ENCODE measurements at places on chromosomes 4 and X.
A peak's percentile ranks its signal among the peaks of the same experiment; 100 is the strongest.

DNA sequence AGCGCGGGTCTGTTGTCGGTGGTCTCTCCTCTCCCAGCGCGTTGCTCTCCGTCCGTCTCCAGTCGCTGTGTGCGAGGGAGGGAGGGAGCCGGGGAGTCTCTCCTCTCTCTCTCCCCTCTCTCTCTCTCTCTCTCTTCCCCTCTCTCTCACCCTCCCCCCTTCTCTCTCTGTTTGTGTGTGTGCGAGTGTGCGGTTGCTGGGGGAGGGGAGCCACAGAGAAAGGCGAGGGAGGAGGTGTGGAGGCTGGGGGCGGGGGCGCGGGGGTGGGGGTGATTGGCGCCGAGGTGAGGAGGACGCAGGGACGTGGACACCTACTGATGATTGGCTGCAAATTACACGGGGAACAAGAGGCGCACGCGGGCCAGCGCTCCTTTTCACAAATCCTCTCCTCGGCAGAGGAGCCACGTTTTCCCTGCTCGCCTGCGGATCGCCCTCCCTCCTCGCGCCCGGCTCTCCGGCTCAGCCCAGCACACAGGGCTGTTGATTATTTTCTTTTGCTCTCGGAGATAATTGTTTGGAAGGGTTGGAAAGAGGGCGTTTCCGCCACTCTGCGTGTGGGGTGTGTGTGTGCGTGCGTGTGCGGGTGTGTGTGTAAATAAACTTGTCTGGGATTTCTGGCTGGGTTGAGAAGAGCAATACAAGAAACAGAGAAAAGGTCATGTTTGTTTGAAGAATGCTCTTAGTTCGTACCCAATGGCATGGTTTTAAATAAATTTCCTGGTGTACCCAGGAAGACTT, at the start of gene CXXC4:
Gene CXXC4 (minus strand): TSS at position 73 of the 738 bp plus-strand sequence. CDS start 3,092 bp downstream, outside the sequence.
- peak; percentile 85 for DNase-seq

DNA sequence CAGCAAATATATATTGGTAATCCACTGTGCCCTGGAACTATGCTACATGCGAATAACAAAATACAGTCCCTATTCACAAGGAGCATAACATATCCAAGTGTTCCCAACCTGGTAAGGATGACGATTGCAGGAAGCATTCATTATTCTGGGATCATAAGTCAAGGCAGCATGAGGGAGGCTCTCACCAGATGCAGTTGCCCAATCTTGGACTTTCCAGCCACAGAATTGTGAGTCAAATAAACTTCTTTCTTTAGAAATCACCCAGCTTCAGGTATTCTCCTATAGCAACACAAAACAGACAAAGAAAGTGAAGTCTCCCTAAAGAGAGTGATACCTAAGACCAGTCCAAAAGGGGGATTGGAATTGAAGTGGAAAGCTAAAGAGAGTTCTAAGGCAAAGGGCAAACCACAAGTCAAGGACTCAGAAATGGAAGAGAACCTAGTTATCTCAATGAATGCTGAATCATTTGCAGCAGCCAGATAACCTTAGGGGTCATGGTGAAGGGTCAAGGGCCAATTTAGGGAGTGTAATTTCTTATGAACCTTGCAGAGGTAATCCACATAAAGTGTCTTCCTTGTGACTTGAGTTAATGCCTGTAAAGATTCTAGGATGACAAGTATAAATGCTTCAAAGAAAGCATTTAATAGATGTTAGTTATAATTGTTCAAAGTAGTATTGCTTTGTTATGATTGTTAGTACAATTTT, 103.1 kb upstream of the PCDH7 start:
- DNase-seq: no peak

DNA sequence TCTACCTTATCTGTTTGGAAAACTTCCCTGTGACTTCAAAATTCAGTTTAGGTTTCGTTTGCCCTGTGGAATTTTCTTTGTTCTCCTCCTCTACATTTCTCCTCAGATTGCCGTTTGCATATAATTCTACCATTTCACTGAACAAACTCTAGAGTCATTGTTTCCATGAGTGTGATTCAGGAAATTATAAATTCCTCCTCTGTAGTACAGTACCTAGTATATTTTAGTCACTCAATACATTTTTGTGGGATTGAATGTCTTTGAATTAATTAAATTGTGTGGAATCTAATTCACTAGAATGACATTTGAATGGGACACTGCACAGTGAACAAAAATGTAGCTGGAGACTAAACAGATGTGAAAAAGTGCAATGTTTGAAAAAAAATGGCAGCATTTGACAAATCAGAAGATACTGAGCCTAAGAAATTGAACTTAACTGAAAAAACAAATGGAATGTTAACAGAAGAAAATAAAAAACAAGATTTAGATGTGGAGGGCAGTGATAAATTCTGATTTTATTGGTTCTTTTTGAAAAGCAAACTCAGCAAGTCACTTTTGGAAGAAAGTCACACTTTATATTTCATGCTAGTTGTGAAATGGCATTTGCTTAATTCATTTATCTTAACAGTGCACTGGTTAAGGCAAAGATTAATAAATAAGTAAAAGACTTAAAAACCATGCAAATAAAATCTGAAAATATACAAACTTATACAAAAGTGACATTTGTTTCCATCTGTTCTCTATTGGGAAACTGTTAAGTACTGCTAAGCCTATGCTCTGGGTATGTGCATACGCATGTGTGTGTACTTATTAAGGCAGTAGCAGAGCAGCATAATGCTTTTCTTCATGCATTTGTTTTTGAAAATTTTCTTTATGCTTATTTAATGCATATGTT, 512.3 kb downstream of the FAT4 start:
- DNase-seq: no peak

DNA sequence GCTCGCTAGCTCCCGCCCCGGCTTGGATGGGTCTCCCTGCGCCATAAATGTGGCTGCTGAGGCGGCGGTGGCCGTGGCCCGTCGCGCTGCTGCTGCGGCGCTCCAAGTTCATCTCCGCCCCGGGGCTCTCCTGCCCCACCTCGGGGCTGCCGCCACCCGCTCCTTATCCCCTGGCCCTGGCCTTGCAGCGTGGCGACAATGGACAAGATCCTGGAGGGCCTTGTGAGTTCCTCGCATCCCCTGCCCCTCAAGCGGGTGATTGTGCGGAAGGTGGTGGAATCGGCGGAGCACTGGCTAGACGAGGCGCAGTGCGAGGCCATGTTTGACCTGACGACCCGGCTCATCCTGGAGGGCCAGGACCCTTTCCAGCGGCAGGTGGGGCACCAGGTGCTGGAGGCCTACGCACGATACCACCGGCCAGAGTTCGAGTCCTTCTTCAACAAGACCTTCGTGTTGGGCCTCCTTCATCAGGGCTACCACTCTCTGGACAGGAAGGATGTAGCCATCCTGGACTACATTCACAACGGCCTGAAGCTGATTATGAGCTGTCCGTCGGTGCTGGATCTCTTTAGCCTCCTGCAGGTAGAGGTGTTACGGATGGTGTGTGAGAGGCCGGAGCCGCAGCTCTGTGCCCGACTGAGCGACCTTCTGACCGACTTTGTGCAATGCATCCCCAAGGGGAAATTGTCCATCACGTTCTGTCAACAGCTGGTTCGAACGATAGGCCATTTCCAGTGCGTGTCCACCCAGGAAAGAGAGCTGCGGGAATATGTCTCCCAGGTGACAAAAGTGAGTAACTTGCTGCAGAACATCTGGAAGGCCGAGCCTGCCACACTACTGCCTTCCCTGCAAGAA, 763 bp downstream of the USP38 start:
- no peak for DNase-seq

DNA sequence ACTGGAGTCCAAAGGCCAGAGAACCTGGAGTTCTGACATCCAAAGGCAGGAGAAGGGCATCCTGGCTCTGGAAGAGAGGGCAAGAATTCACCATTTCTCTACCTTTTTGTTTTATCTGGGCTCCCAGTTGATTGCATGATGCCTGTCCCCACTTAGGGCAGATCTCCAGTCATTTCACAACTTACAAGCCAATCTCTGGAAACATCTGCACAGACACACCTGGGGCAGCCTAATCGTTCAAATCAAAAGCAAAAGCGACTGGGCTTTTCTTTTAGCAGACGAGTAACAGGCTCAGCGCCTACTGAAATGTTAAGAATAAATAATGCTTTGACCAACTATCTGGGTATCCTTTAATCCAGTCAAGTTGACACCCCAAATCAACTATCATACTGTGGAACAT, 136.0 kb upstream of the NPY2R start:
- DNase-seq: no peak

GRCh38 chrX:153793291-153793690, 884 bp downstream of the IDH3G start:
- DNase-seq: no peak

GRCh38 chrX:14927401-14927800, 54.2 kb downstream of the MOSPD2 start:
- DNase-seq: no peak

- DNase-seq: no peak
Observed at GRCh38 chr4:142474398-142475087, 371.6 kb downstream of the INPP4B start.

- no peak for DNase-seq
Observed at GRCh38 chr4:122744229-122744628, 11.7 kb downstream of the BBS12 start.

- no peak for DNase-seq
Observed at GRCh38 chrX:138709886-138710791, 1.4 kb downstream of the FGF13 start.

DNA sequence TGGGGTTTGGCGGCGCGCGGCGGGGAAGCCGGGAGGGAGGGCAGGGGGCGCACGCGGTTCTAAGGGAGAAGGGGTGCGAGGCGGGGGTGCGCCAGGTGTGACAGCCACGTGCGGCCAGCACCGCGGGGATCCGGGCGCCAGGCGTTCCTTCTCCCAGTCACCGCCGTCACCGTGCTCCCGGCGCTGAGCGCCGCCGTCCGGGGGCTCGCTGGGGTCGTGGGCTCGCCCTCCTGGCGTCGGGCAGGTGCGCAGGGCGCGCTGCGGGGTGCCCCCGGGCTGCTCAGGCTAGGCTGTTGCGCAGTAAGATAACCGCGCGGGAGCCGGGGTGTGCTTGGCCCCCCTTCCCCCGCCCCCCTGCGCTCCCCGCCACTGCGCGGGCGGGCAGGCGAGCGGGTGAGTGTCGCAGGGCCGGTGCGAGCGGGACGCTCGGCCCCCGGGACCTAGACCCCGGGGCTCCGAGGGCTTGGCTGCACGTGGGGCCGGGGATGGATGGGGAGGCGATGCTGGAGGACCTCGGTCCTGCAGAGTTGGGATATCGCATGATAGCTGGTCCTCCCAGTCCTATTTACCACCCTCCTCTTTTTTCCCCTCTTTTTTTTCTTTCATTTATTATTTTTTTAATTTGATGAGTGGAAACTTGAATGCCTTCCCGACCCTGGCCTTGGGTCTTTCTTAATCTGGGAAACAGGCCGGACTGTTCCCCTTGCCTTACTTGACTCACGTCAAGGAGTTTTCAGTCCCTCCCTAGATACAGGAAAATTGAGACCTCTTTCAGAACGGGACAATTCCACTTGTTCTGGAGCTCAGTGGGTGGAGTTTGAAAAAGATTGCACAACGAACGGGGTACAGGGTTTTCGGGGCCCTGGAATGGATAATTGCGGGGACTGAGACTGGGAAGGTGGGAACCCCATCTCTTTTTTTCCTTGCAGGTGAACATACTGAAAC, 797 bp downstream of the TXLNG start:
- DNase-seq: no peak

GRCh38 chr4:15805583-15806517, 27.7 kb downstream of the CD38 start:
- peak; percentile 34 for DNase-seq

DNA sequence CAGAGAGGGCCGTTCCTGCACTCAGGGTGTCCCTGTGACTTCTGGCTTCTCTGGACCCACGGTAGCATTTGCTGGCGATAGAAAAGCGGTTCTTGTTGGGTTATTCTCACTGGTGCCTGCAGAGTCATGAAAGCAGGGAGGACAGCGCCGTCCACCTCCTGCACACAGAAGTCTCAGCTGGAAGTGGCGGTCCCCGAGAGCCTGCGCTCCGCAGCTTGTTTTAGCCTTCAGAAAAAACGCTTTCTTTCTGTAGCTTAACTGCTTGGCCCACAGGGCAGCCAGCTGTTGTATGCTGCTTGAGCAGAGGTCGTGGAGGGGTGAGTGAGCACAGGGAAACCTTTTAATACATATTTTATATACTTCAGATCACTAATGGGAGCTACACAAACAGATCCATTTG, 400.7 kb upstream of the FAT1 start:
- no peak for DNase-seq

DNA sequence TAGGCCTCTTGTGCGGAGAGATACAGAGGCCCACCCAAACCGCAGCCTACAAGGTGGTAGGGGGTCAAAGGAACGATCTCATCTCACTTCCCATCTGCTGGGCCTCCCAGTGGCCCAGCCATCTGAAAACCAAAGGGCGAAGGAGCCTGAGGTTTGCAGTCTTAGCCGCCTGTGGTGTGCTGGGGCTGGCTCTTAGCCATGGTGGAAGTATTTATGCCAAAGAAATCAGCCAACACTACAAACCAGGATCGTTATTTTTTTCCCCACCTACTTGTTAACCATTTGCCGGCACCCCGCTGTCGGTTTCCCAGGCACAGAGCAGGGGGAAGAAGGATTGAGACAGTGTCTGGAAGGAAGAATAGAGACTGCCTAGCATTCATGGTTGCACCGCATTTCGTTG, 30.9 kb upstream of the CDKL5 start:
- no peak for DNase-seq

DNA sequence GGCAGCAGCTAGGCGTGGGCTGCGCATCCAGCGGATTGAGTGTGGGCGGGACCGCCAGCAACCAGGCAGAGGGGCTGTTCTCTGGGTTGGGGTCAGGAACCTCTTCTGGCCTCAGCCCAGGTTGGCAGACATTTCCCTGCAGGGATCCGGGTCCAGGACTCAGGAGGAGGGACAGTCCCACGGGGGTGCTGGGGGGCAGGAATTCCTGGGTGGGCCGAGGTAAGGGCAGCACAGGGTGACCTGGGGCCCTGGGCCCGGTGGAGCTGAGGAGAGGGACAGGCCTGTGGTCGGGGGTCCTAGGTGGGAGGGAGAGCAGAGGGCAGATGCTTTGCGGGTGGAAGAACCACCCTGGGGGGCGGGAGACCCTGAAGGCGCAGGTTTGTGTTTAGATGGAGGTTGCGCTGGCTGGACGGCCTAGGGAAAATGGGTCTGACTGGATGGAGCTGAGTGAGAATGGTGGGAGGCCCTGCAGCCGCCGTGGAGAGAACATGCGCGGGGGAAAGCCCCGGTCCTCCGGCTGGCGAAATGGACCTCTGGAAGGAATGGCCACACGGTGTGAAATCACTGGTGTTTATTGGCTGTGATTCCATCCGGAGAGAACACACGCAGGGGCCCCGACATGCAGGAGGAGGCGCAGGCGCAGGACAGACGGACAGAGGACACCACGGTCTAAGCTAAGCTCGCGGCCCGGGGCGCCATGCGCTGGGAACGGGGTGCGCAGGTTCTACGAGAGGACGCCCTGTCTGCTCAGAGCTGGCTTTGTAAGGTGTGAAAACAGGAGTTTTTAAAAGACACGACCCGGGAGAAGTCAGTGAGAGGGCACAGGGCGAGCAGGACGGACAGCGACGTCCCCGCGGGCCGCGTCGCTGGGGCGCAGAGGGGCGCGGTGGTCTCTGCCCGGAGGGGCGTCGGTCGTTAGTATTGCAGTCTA, 41.3 kb downstream of the CPLX1 start:
- no peak for DNase-seq

- DNase-seq: no peak
Observed at GRCh38 chr4:8146157-8146556, 12.5 kb downstream of the ABLIM2 start.
